ENCODE measurements at places on chromosomes 7 and 10. TPM values are rescaled to one million over a fixed set of nuclear protein-coding genes. Genes with fewer than 3 reads are reported as not detected.

DNA sequence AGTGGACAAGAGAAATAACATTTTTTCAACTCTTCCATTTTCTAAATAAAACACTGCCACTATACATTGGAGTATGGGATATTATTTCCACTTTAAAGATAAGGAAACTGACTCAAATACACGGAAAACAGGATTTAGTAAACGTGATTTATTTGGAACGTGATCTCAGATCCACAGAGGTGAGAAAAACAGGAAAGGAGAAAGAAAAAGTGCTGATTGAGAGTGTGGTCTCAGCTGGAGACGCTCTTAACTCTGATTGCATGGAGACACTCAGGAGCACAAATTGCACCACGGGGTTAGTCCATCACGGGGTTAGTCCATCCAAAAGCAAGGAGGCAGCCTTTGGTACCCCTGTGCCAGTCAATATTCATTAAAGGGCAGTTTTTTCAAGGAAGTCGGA lies 142.5 kb downstream of the GNAT3 start:
- no peak overlapping the region for H3K27ac ChIP-seq
- H3K27me3 ChIP-seq: no peaks in the 10 kb centered on the region
- DNase-seq: no peak
- no peaks in the 10 kb centered on the region for H3K36me3 ChIP-seq

DNA sequence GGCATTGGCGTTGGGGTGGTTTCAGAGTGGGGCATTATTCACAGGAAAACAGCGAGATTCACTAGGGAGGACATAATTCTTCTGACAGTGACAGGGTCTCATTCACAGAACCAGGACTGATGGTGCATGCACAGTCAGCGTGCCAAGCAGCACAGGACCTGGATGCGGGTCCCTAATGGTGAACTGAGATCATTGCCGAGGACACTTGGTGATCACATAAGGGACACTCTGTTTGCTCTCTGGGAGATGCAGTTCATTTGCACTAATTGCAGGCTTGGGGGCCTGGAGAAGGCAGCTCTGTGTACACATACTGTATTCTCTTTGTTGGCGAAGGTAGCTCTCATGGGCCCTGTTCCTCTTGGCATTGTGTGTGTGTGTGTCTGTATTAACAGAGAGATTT lies 716.1 kb downstream of the PHTF2 start:
- DNase-seq: no peak
- H3K4me3 ChIP-seq: no peak overlapping the region
- no peaks in the 10 kb centered on the region for H3K36me3 ChIP-seq
- H3K27me3 ChIP-seq: no peaks in the 10 kb centered on the region
- H3K4me1 ChIP-seq: no peaks in the 10 kb centered on the region

DNA sequence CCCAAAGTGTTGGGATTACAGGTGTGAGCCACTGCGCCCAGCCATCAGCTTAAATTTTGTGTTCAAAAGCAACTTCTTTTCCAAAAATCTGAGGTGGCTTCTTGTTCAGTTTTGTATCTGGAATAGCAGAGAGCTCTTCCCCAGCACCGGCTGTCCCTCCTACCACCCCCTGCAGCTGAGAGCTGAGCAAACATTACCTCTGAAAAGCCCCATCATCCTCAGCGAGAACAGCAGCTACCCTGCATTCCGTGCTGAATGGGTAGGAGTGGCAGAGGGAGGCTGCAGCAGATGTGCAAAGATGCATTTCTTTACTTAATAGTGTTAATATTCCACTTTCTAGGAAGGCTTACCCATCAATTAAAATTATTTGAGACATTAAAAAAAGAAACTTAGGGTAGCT lies 31.8 kb downstream of the CCM2 start:
- no peaks in the 10 kb centered on the region for H3K4me1 ChIP-seq
- no peaks in the 10 kb centered on the region for H3K27me3 ChIP-seq
- H3K36me3 ChIP-seq: no peaks in the 10 kb centered on the region
- no peak overlapping the region for H3K27ac ChIP-seq
- H3K4me3 ChIP-seq: no peak overlapping the region

- H3K27ac ChIP-seq: no peak overlapping the region
- no peak overlapping the region for H3K4me3 ChIP-seq
- no peaks in the 10 kb centered on the region for H3K4me1 ChIP-seq
- H3K27me3 ChIP-seq: no peaks in the 10 kb centered on the region
- no peak for DNase-seq
- H3K36me3 ChIP-seq: no peaks in the 10 kb centered on the region
Observed at GRCh38 chr7:38858259-38858884, 50.6 kb downstream of the VPS41 start.

DNA sequence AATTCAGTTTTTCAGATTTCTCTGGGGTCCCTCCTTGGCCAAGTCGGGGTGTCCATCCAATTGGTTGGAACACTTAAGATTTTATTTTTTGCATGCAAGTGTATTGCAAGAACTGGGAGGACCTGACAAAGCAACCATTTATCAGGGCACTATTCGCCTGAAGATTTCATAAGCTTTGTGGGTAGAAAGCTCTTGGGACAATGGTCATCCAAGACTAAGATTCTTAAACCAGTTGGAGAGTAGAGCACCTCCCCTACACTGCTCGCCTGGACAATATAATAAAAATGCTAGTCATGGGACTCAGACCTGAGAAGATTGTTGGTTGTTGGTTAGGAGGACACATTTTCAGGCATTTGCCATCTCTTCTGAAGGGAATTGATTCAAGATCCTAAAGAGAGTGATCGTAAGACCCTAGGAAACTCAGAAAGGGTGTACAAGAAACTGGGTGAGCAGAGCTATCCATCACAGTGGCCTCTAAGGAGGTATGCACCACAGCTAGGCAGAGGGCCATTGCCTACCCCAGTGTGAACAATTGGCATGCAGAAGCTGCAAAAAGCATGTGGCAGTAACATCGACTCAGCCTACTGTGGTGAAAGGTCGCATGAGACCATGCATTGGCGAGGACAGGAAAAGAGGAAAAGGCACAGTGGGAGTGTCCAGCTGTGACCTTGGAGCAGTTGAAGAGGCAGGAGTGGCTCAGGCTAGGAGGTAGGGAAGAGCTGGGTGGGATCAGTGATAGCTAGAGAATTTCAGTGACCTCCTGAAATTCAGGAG lies 1235.3 kb upstream of the AUTS2 start:
- no peak overlapping the region for H3K27ac ChIP-seq
- H3K36me3 ChIP-seq: no peaks in the 10 kb centered on the region
- no peaks in the 10 kb centered on the region for H3K27me3 ChIP-seq
- no peak for DNase-seq

DNA sequence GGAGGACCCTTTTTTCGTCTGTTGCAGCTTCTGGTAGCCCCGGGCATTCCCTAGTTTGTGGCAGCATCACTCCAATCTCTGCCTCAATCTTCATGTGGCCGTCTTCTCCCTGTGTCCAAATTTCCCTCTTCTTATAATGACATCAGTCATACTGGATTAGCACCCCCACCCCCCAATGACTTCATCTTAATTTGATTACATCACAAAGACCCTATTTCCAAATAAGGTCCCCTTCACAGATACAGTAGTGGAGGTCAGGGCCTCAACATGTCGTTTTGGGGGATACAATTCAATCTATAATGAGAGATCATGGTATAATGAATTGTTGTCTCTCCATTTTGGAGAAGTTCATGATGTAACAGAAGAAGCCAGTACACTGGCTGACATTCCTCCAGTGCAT lies 28.1 kb upstream of the EZH2 start:
- H3K27ac ChIP-seq: no peak overlapping the region
- no peak for DNase-seq
- H3K4me1 ChIP-seq: no peaks in the 10 kb centered on the region
- H3K27me3 ChIP-seq: no peaks in the 10 kb centered on the region

DNA sequence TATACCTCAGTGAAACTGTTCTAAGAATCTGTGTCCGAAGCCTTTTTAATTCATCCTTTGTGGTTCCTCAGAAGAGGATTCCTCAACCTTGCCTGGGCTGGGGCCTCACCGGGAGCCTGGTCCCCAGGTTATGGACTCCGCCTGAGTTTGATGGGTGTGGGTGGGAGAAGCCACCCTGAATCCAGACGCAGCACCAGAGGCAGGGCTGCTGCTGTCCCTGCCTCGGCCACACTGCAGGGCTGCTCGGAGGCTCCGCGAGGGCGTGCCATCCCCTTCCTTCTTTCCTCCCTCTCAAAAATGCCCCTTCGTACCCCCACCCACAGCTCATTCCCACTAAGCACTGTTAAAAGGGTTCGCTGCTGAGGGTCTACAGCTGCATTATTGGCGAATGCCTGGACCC lies 146.3 kb downstream of the ADARB2 start:
- no peaks in the 10 kb centered on the region for H3K4me1 ChIP-seq
- no peak overlapping the region for H3K27ac ChIP-seq
- no peak overlapping the region for H3K4me3 ChIP-seq
- no peaks in the 10 kb centered on the region for H3K36me3 ChIP-seq
- no peak for DNase-seq

- no peak overlapping the region for H3K27ac ChIP-seq
- DNase-seq: no peak
- H3K27me3 ChIP-seq: no peaks in the 10 kb centered on the region
- H3K4me3 ChIP-seq: no peak overlapping the region
Observed at GRCh38 chr7:29138588-29138987, 7.7 kb downstream of the CPVL start.

DNA sequence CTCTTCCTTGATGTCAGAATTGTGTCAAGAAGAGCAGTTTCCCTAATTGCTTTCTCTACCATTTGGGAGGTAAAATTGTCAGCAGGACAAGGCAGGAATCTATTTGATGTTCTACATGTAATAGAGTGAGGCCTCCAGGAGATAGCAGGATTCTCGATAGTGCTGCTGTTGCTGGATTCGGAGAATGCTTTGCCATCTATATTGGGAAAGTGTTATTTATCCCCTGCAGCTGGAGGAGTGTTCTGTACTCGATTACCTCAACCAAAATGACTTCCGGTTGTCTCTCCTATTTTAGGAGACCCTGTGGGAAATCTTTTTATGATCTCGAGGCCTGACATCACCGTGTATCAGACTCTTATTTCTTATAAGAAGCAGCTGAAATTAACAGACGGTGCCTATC lies 217.1 kb downstream of the TMEM178B start:
- H3K27me3 ChIP-seq: no peaks in the 10 kb centered on the region
- H3K4me3 ChIP-seq: no peak overlapping the region
- no peak for DNase-seq
- no peak overlapping the region for H3K27ac ChIP-seq
- H3K36me3 ChIP-seq: no peaks in the 10 kb centered on the region

GRCh38 chr7:107394831-107395230 lies 75.0 kb upstream of the GPR22 start:
- no peaks in the 10 kb centered on the region for H3K27me3 ChIP-seq
- DNase-seq: no peak
- no peaks in the 10 kb centered on the region for H3K4me1 ChIP-seq
- H3K36me3 ChIP-seq: no peaks in the 10 kb centered on the region

DNA sequence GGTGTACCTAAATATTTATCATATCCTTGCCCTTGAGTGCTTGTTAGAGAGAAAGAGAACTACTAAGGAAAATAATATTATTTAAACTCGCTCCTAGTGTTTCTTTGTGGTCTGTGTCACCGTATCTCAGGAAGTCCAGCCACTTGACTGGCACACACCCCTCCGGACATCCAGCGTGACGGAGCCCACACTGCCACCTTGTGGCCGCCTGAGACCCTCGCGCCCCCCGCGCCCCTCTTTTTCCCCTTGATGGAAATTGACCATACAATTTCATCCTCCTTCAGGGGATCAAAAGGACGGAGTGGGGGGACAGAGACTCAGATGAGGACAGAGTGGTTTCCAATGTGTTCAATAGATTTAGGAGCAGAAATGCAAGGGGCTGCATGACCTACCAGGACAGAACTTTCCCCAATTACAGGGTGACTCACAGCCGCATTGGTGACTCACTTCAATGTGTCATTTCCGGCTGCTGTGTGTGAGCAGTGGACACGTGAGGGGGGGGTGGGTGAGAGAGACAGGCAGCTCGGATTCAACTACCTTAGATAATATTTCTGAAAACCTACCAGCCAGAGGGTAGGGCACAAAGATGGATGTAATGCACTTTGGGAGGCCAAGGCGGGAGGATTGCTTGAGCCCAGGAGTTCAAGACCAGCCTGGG lies 11.4 kb downstream of the SERPINE1 start:
- peak; percentile 43 for DNase-seq
- no peaks in the 10 kb centered on the region for H3K36me3 ChIP-seq
- no peak overlapping the region for H3K4me3 ChIP-seq
- no peak overlapping the region for H3K27ac ChIP-seq
- H3K27me3 ChIP-seq: no peaks in the 10 kb centered on the region
- H3K4me1 ChIP-seq: no peaks in the 10 kb centered on the region

GRCh38 chr10:18608596-18608995 lies 42.8 kb downstream of the NSUN6 start:
- no peak overlapping the region for H3K4me3 ChIP-seq
- H3K36me3 ChIP-seq: no peaks in the 10 kb centered on the region
- no peak for DNase-seq
- H3K27me3 ChIP-seq: no peaks in the 10 kb centered on the region
- no peak overlapping the region for H3K27ac ChIP-seq

- no peaks in the 10 kb centered on the region for H3K27me3 ChIP-seq
- H3K36me3 ChIP-seq: no peaks in the 10 kb centered on the region
- peaks cover 8% of the 10 kb centered on the region for H3K4me1 ChIP-seq
- no peak overlapping the region for H3K4me3 ChIP-seq
- DNase-seq: no peak
Observed at GRCh38 chr10:132455441-132455971, 58.5 kb downstream of the PWWP2B start.

- no peaks in the 10 kb centered on the region for H3K4me1 ChIP-seq
- H3K36me3 ChIP-seq: peaks cover 8% of the 10 kb centered on the region
- no peaks in the 10 kb centered on the region for H3K27me3 ChIP-seq
- DNase-seq: peak; percentile 88
- peak within 1 kb of the TSS; percentile 63 for H3K4me3 ChIP-seq
Observed at GRCh38 chr10:73495884-73496674, at the start of gene PPP3CB. TSS of gene PPP3CB (minus strand) at chr10:73496024. CDS start at chr10:73495889, 135 bp downstream.

Gene UTF1
- total RNA-seq: not detected

Gene NYAP1
- total RNA-seq: 16.9 TPM

Gene HKDC1
- total RNA-seq: 0.23 TPM

Gene C10orf105
- 0.11 TPM for total RNA-seq

Gene ANKRD61
- total RNA-seq: not detected

Gene BNIP3
- total RNA-seq: 325 TPM

Gene OR2A7
- 5.3 TPM for total RNA-seq

All from prostate gland (tissue), 2 donors.